Nephron progenitor cell (in vitro differentiated cells): ENCODE measurements at places on chromosomes 16 and 17.

- peaks cover 91% of the 10 kb centered on the region for H3K27me3 ChIP-seq
- peaks cover 40% of the 10 kb centered on the region for H3K4me1 ChIP-seq
- H3K27ac ChIP-seq: no peak overlapping the region
- no peaks in the 10 kb centered on the region for H3K36me3 ChIP-seq
Measured at GRCh38 chr17:79810130-79811010, 13.5 kb upstream of the CBX8 start.

GRCh38 chr17:43430936-43431713 is 32.3 kb downstream of the ARL4D start:
- H3K27ac ChIP-seq: no peak overlapping the region
- no peak for DNase-seq
- H3K4me1 ChIP-seq: peaks cover 17% of the 10 kb centered on the region
- H3K4me3 ChIP-seq: no peak overlapping the region
- no peaks in the 10 kb centered on the region for H3K36me3 ChIP-seq

GRCh38 chr17:7328840-7329373 is at the start of gene NEURL4:
Gene NEURL4, minus strand, starts transcription at chr17:7329335. Its CDS starts 23 bp downstream, at chr17:7329312.
- H3K4me1 ChIP-seq: peaks cover 47% of the 10 kb centered on the region
- peak within 1 kb of the TSS; percentile 99 for H3K27ac ChIP-seq
- H3K27me3 ChIP-seq: peaks cover 4% of the 10 kb centered on the region
- H3K4me3 ChIP-seq: peak within 1 kb of the TSS; percentile 99
- H3K36me3 ChIP-seq: no peaks in the 10 kb centered on the region

DNA sequence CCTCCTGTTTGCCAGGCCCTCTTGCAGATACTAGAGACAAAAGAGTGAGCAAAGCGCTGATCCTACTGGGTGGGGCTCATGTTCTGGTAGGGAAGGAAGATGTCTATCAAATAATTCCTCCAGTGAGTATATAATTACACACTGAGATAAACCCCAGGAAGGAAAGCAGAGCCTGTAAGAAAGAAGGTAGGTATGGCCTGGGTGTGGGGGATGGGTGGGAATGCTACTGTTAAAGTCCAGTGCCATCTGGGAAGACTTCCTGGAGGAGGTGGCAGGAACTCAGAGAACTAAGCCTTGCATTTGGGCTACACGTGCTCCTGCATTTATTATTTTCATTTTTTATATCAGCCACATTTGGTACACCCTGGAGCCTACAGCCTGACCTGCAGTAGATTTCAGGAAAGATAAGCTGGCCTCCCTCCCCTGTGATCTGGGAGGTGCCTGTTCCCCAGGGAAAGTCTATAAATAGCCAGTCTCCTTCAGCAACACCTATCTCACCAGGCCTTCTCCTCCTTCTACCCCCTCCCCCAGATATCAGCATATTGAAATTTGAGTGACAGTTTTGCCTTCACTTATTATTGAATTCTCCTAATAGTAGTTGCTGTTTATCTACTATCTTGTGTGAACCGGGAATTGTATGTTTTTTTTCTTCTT is 11.5 kb downstream of the ATP2C2 start:
- H3K4me3 ChIP-seq: no peak overlapping the region
- H3K27me3 ChIP-seq: peaks cover 27% of the 10 kb centered on the region
- DNase-seq: no peak
- H3K36me3 ChIP-seq: peaks cover under 1% of the 10 kb centered on the region
- peak overlapping the region; percentile 34 for H3K27ac ChIP-seq

GRCh38 chr17:5793899-5794298 is 209.6 kb upstream of the NLRP1 start:
- no peaks in the 10 kb centered on the region for H3K36me3 ChIP-seq
- no peak for DNase-seq
- peaks cover 33% of the 10 kb centered on the region for H3K27me3 ChIP-seq
- H3K4me1 ChIP-seq: peaks cover 42% of the 10 kb centered on the region
- H3K27ac ChIP-seq: no peak overlapping the region
- H3K4me3 ChIP-seq: no peak overlapping the region

DNA sequence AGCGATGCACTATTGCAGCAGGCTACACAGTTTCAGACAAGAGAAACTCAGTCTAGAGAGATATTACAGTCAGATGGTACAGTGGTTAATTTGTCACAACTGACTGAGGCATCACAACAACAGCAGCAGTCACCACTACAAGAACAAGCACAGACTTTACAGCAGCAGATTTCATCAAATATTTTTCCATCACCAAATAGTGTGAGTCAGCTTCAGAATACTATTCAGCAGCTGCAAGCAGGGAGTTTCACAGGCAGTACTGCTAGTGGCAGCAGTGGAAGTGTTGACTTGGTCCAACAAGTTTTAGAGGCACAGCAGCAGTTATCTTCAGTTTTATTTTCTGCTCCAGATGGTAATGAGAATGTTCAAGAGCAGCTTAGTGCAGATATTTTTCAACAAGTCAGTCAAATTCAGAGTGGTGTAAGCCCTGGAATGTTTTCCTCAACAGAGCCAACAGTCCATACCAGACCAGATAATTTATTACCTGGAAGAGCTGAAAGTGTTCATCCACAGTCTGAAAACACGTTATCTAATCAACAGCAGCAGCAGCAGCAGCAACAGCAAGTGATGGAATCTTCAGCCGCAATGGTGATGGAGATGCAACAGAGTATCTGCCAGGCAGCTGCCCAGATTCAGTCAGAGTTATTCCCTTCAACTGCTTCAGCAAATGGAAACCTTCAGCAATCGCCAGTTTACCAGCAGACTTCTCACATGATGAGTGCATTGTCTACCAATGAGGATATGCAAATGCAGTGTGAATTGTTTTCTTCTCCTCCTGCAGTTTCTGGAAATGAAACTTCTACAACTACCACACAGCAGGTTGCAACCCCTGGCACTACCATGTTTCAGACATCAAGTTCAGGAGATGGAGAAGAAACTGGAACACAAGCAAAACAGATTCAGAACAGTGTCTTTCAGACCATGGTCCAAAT is 34.1 kb downstream of the NQO1 start:
- H3K4me3 ChIP-seq: no peak overlapping the region
- peak overlapping the region; percentile 26 for H3K27ac ChIP-seq
- peaks cover 53% of the 10 kb centered on the region for H3K36me3 ChIP-seq

- H3K4me3 ChIP-seq: no peak overlapping the region
- H3K36me3 ChIP-seq: peaks cover 82% of the 10 kb centered on the region
- peak overlapping the region; percentile 64 for H3K27ac ChIP-seq
Measured at GRCh38 chr17:13544292-13544691, 57.4 kb downstream of the HS3ST3A1 start.

GRCh38 chr16:26189536-26189935 is 497.8 kb downstream of the HS3ST4 start:
- H3K4me1 ChIP-seq: peaks cover 39% of the 10 kb centered on the region
- peak overlapping the region; percentile 58 for H3K27ac ChIP-seq
- DNase-seq: no peak
- H3K4me3 ChIP-seq: no peak overlapping the region

GRCh38 chr17:2468270-2468669 is 43.4 kb downstream of the METTL16 start:
- no peaks in the 10 kb centered on the region for H3K27me3 ChIP-seq
- H3K27ac ChIP-seq: no peak overlapping the region
- no peaks in the 10 kb centered on the region for H3K4me1 ChIP-seq
- DNase-seq: no peak
- no peak overlapping the region for H3K4me3 ChIP-seq
